A375 (cell line): ENCODE measurements at places on chromosomes 16 and 17. TPM values are rescaled to one million over a fixed set of nuclear protein-coding genes. Genes with fewer than 3 reads are reported as not detected.

FA2H gene
- not detected in 2 replicates for total RNA-seq

LASP1 gene
- total RNA-seq, result 82.0 and 84.4 TPM in 2 replicates

SEZ6L2 gene
- 19.9 and 22.6 TPM in 2 replicates for total RNA-seq

SOST gene
- not detected in 2 replicates for total RNA-seq

PLK1 gene
- total RNA-seq, result 67.6 and 86.8 TPM in 2 replicates

ARHGDIG gene
- 3.2 and 4.5 TPM in 2 replicates for total RNA-seq

NFE2L1 gene
- total RNA-seq, result 70.7 and 79.1 TPM in 2 replicates

CDRT15 gene
- total RNA-seq, result not detected in 2 replicates
